ENCODE measurements at places on chromosomes 5 and 9. TPM values are rescaled to one million over a fixed set of nuclear protein-coding genes. Genes with fewer than 3 reads are reported as not detected.

GRCh38 chr5:32290922-32291321, 21.8 kb downstream of the MTMR12 start:
- H3K36me3 ChIP-seq, result no peaks in the 10 kb centered on the region
- no peak for DNase-seq
- no peaks in the 10 kb centered on the region for H3K27me3 ChIP-seq
- H3K4me1 ChIP-seq, result no peaks in the 10 kb centered on the region
- no peak overlapping the region for H3K27ac ChIP-seq

The TICAM2 gene
- total RNA-seq, result 1.6 TPM

The SLC25A2 gene
- 0.28 TPM for total RNA-seq

The SLC4A9 gene
- not detected for total RNA-seq

DNA sequence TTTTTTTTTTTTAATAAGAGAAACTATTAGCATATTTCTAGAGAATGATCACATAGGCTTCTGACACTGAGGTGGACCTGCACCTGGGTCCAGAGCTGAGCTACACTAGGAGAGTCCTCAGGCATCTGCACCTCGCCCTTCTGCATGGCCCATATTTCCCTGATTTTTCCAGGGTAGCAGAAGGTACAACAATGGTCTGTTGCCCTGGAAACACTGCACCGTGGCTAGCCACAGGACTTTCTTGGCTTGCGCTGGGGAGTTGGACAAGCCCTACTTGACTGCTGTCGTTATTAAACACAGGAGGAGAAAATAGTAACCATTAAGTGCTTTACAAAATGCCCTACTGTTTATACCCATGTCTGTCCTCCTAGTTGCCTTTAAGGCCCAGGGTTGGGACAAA, 615.7 kb upstream of the MEF2C start:
- H3K36me3 ChIP-seq, result no peaks in the 10 kb centered on the region
- no peak overlapping the region for H3K27ac ChIP-seq
- DNase-seq, result no peak
- no peaks in the 10 kb centered on the region for H3K27me3 ChIP-seq
- H3K4me3 ChIP-seq, result no peak overlapping the region
- H3K4me1 ChIP-seq, result no peaks in the 10 kb centered on the region

The ZNF483 gene
- total RNA-seq, result 4.8 TPM

The SLC45A2 gene
- not detected for total RNA-seq

- H3K4me1 ChIP-seq, result no peaks in the 10 kb centered on the region
- DNase-seq, result no peak
- no peaks in the 10 kb centered on the region for H3K36me3 ChIP-seq
- no peak overlapping the region for H3K27ac ChIP-seq
These were observed 89.5 kb upstream of the PUM3 start for GRCh38 chr9:2933165-2934095.

DNA sequence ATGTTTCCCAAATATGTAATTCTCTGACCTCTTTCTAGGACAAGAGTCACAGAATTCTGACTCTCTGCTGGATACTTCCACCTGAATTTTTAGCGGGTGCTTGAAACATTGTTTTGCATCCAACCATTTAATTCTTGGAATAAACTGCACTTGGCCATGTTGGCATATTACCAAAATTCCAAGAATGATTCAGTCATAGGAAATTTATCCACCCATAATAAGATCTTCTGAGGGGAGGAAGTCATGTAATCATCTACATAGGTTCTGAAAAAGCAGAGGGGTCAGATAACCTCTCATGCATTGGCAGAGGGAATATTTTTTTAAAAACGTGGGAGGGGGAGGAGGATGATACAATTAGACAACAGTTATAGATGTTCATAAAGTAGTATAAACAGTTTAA, 156.9 kb downstream of the PAM start:
- H3K27me3 ChIP-seq, result no peaks in the 10 kb centered on the region
- peaks cover 26% of the 10 kb centered on the region for H3K4me1 ChIP-seq
- DNase-seq, result no peak

DNA sequence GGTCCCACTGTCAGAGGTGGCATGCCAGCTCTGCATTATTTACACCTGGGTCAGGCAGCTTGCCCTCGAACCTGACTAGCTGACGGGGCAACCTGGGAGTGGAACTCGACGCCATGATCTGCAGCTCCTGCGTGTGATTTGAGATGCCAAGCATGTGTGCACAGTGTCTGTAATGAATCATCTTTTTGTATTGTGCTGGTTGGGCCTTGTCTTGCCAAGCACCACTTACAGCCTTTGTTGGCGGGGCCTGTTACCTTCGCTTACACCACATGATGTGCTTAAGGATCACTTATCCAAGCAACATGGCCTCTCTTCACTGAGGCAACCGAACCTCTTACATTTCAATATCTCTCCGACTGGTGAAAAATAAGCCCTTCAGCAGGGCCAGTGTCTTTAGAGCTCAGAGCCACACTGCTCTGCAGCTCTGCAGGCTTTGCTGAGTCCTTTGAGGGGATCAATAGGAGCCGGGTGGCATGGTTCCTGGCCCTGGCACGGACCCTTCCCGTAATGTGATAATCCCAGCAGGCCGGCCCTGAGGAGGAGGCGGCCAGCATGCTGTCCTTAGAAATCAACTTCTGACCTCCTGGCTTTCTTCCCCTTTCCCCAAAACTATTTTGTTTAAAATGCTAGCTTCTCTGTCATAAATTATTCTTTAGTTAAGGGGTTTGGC, 297.7 kb upstream of the CD180 start:
- no peaks in the 10 kb centered on the region for H3K36me3 ChIP-seq
- no peak overlapping the region for H3K4me3 ChIP-seq
- H3K27me3 ChIP-seq, result no peaks in the 10 kb centered on the region
- no peaks in the 10 kb centered on the region for H3K4me1 ChIP-seq
- no peak overlapping the region for H3K27ac ChIP-seq

- no peaks in the 10 kb centered on the region for H3K36me3 ChIP-seq
- no peaks in the 10 kb centered on the region for H3K27me3 ChIP-seq
- DNase-seq, result no peak
These were observed 661.5 kb upstream of the NUDT12 start for GRCh38 chr5:104223885-104224773.

- no peak overlapping the region for H3K4me3 ChIP-seq
- no peaks in the 10 kb centered on the region for H3K36me3 ChIP-seq
- DNase-seq, result no peak
- H3K4me1 ChIP-seq, result no peaks in the 10 kb centered on the region
These were observed 70.0 kb downstream of the KLHL3 start for GRCh38 chr5:137665678-137666460.

- H3K36me3 ChIP-seq, result no peaks in the 10 kb centered on the region
- H3K27me3 ChIP-seq, result no peaks in the 10 kb centered on the region
- no peaks in the 10 kb centered on the region for H3K4me1 ChIP-seq
- DNase-seq, result no peak
- no peak overlapping the region for H3K4me3 ChIP-seq
- H3K27ac ChIP-seq, result no peak overlapping the region
These were observed 510.3 kb upstream of the KLF4 start for GRCh38 chr9:107999890-108000289.

DNA sequence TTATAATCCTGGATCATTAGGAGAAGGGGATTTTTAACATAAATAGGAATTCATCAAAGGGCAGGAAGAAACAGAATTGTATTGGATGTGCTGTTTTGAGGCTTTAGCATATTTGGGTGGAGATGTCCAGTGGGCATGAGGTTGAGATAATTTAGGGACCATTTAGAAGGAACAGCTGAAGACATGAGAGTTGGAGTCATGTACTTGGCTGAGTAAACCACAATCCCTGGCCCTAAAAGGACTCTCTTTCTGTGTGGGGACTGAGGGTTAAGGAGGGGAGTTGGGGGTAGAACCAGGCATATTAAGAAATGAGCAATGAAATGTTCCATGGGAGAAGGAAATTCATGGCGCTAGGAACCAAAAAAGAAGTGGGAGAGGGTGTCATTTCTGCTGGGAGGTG, 61.5 kb downstream of the DCP2 start:
- no peaks in the 10 kb centered on the region for H3K27me3 ChIP-seq
- H3K4me3 ChIP-seq, result no peak overlapping the region
- H3K36me3 ChIP-seq, result no peaks in the 10 kb centered on the region
- H3K27ac ChIP-seq, result no peak overlapping the region
- no peak for DNase-seq

- H3K27me3 ChIP-seq, result no peaks in the 10 kb centered on the region
- H3K36me3 ChIP-seq, result no peaks in the 10 kb centered on the region
- H3K27ac ChIP-seq, result no peak overlapping the region
- DNase-seq, result no peak
These were observed 51.0 kb downstream of the GNAQ start for GRCh38 chr9:77980622-77981021.

GRCh38 chr5:59351076-59351794, 542.3 kb downstream of the PDE4D start:
- H3K36me3 ChIP-seq, result no peaks in the 10 kb centered on the region
- H3K27ac ChIP-seq, result no peak overlapping the region
- no peak overlapping the region for H3K4me3 ChIP-seq
- H3K4me1 ChIP-seq, result no peaks in the 10 kb centered on the region

DNA sequence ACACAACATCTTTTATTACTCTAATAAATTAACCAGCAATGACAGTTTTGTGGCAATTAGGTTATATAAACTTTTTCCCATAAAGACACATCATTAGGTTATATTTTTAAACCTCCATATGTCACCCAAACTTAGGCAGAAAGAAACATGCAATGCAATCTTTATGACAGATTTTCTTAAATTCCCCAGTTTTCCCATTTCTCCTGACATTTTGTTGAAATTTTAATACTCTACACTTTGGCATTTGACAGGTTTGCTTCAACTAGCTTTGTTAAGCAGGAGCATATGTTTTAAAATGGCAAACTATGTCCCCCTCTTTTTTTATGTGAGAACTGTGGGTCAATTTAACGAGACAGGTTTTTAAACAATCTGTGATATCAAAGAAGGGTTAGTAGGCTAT, 155.5 kb downstream of the GABRB2 start:
- H3K27me3 ChIP-seq, result no peaks in the 10 kb centered on the region
- H3K4me3 ChIP-seq, result no peak overlapping the region
- no peaks in the 10 kb centered on the region for H3K36me3 ChIP-seq
- no peak overlapping the region for H3K27ac ChIP-seq
- no peak for DNase-seq

DNA sequence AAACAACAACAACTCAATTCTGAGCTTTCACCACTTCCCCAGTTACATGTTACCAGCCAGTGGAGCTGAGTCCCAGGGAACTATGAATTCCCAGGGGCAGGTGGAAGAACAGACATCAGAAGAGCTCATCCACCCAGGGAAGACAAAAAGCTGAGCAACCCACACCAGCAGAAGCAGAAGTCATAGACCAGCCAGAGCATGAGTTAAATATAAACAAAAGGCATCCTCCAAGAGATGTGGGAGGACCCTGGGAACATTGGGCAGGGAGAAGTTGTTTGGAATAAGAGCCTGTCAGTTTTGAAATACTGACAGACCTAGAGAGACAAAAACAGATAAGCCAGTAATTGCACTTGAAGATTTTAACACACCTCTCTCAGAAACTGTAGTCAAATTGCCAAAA, 102.3 kb upstream of the LMX1B start:
- no peaks in the 10 kb centered on the region for H3K27me3 ChIP-seq
- no peak for DNase-seq
- no peak overlapping the region for H3K27ac ChIP-seq
- H3K4me3 ChIP-seq, result no peak overlapping the region

DNA sequence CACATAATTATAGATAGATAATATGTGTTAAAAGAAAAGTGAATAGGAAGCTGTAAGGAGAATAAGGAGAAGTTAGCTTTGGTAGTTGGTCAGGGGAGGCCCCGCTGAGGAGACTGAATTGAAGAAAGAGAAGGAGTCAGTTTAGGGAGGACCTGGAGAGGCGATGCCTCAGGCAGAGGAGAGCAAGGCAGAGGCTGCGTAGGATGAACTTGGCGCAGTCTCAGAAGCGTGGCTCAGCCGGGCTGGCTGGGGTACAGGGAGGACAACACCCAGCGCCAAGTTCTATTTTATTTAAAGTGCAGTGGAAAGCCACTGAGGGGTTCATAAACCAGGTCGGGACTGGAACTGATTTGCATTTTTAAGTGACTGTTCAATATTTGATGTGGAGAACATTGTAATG, 68.5 kb downstream of the PTCD2 start:
- H3K4me1 ChIP-seq, result 0 out of 2 replicates have a peak, but pooled peaks cover 2% of the 10 kb centered on the region
- no peak overlapping the region for H3K4me3 ChIP-seq
- no peaks in the 10 kb centered on the region for H3K36me3 ChIP-seq
- DNase-seq, result no peak

The SLC1A1 gene
- 0.05 TPM for total RNA-seq

GRCh38 chr9:76180541-76180940, 213.7 kb downstream of the RFK start:
- no peaks in the 10 kb centered on the region for H3K4me1 ChIP-seq
- no peak overlapping the region for H3K4me3 ChIP-seq
- no peaks in the 10 kb centered on the region for H3K27me3 ChIP-seq

DNA sequence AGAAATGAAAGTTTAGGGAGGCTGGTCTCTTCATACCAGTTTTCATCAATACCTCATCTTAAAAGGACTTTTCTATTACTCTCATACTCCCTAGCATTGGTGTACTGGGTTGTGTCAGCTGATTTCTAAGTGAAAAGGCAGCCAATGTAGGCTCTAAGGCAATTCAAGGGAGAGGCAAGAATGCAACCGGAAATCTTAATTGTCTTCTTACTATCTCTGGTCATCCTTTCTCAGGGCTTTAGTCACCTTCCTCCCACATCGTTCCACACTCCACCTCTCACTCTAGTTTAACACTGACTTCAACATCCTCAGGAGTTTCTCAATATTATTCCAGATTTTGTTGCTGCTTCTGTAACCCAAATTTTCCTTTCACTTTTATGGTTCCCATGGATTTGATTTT, 281.8 kb upstream of the RFX3 start:
- DNase-seq, result no peak
- H3K4me3 ChIP-seq, result no peak overlapping the region
- no peak overlapping the region for H3K27ac ChIP-seq

DNA sequence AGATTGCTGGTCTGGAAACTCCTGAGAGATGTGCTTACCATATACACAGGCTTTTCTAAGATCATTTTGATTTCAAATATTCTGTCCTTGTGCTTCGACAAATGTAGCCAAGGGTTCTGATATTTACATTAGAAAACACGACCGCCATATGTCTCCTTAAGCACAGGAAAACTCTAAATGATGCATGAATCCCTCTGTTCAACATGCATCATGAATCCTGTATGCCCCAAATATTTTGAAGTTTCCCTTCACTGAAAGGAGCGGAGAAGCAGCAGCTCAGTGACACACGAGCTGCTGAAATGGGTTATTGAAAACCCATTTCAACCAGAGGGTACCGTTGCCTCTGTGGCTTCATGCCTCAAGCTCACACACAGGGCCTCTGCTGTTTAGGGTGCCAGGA, 74.4 kb downstream of the NREP start:
- no peak overlapping the region for H3K27ac ChIP-seq
- peaks cover 7% of the 10 kb centered on the region for H3K4me1 ChIP-seq

GRCh38 chr5:116865651-116866050, 291.0 kb upstream of the SEMA6A start:
- no peaks in the 10 kb centered on the region for H3K27me3 ChIP-seq
- no peak overlapping the region for H3K4me3 ChIP-seq
- no peaks in the 10 kb centered on the region for H3K4me1 ChIP-seq
- H3K27ac ChIP-seq, result no peak overlapping the region
- no peaks in the 10 kb centered on the region for H3K36me3 ChIP-seq

GRCh38 chr9:104906441-104907277, 21.3 kb downstream of the ABCA1 start:
- no peak overlapping the region for H3K4me3 ChIP-seq
- DNase-seq, result no peak
- no peaks in the 10 kb centered on the region for H3K27me3 ChIP-seq
